ENCODE measurements at places on chromosomes 7 and 10.

DNA sequence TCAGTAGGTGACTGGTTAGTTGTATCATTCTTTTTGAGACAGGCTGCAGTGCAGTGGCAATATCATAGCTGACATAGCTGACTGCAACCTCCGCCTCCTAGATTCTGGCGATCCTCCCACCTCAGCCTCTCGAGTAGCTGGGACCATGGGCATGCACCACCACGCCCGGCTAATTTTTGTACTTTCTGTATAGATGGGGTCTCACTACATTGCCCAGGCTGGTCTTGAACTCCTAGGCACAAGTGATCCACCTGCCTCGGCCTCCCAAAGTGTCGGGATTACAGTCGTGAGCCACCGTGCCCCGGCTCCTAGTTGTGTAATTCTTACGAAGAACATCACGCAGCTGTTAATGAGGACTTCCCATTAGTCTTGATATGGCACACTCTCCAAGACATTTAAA is 123.4 kb upstream of the VKORC1L1 start:
- no peak for DNase-seq

DNA sequence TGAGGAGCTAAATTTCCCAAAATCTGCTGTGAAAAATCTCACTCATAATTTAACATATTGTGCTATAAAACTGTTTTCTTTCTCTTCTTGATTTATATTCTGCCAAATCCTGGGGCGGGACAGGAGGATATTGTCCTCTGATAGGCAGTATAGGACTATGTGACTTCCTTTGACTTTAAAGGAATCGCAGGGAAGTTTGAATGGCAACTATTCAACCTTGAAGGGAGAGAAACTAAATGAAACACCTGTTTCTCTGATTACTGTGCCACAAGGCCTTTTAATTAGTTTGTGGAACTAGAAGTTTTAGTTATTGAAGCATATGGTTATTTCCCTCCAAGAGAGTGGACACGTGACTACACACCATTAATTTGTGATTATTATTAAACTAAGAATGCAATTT is 607.4 kb downstream of the GATA3 start:
- DNase-seq: no peak

GRCh38 chr10:97651773-97652172 is 11.3 kb downstream of the PI4K2A start:
- no peak for DNase-seq

GRCh38 chr10:24118246-24118645 is 90.7 kb upstream of the KIAA1217 start:
- DNase-seq: no peak

- no peak for DNase-seq
These were observed 295.2 kb downstream of the PTEN start for GRCh38 chr10:88158526-88159122.

DNA sequence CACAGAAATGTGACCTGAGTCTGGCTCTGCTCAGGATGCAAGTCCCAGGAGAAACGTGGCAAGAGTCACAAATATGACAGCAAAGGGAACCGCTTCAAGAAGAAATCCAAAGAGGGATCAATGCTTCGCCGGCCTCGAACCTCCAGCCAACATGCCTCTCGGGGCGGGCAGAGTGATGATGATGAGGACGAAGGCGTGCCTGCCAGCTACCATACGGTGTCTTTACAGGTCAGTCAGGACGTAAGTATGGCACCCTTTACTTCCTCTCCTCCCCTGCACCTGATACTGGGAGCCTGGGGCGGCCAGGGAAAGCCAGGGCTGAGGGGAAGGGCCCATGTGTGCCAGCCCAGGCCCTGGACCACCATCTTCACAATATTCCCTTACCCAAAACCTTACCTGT is 18.6 kb upstream of the NFKB2 start:
- no peak for DNase-seq

DNA sequence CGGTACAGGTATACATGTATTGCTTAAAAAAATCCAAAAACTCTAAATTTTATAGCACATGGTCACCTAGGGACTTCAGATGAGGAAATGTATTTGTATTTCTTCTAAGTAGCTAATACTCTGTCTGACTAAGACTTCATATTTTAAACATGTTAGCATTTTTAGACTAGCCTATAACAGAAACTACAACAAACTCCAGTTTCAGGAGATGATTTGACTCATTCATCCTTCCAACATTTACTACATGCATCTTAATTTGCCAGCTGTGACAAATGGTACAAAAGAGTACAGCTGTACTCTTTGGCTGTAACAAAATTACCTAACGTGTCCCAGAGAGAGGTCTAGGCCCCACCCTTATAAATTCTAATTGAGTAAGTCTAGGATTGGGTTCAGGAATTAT is 22.2 kb downstream of the TMEM209 start:
- no peak for DNase-seq

GRCh38 chr7:3760651-3761050 is 459.6 kb downstream of the SDK1 start:
- no peak for DNase-seq

- no peak for DNase-seq
These were observed 7.5 kb downstream of the MET start for GRCh38 chr7:116679500-116679899.

DNA sequence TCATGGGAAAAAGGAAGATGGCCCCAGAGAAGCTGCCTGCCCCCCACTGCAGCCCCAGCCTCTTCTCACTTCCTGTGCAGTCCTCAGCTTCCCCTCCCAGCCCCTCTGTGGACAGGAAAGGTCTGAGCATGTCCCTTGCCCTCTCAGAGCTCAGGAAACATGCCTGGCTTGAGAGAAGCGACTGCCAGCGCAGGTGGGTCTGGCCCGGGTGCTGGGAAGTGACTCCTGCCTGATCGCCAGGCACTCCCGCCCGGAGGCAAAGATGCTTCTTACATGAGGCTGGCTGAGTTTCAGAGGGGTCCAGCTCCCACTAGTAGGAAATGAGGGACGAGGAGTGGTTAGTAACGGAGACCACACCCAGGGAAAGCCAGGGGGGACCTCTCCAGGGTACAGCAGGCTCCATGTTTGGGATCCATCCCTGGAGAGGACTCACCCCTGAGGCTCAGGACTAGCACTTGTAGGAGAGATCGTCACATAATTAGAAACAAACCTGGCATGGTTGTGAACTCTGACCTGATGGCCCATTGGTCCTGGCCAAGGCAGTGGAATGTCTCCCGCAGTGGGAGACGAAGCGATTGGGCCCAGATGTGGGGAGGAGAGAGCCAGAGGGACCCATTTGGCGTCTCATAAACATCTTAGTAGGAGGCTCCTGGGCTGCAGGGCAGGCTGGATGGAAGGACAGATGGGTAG is 12.3 kb downstream of the ELN start:
- DNase-seq: no peak

- DNase-seq: no peak
These were observed 122.2 kb downstream of the TSPAN12 start for GRCh38 chr7:120735791-120736190.

DNA sequence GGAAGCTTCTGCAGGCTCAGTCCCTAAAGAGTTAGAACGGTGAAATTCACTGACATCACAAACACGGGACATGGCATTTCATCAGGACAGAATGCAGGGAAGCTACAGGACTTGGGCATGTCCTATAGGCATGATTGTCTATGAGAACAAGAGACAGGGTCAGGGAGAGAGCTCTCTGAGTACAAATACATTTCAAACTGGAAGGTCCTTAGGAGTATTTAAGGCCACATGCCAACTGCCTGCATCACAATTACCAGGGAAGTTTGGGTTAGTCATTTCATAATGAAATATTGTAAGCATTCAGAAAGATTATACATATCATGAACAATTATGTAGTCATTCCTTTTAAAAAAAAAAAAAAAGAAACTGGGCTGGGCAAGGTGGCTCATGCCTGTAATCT is 71.3 kb downstream of the CREB3L2 start:
- no peak for DNase-seq

DNA sequence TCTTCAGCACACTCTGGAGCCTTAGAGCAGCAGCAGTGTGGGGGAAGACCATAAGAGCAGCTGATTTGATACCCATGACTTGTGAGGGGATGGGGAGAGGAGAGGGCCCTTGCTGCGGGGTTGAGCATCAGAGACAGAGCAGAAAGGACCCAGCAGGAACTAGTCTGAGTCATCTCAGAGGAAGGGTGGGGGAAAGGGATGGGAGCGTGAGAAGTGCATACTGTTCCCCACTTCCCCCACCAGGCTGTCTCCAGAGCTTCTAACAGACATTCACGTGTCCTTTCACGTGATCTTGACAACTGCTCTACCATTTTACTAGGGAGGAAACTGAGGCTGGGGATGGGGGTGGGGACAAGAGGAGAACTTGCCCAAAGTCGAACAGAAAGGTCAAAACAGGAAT is 38.7 kb downstream of the FAM241B start:
- no peak for DNase-seq

GRCh38 chr7:28996836-28997235 is 38.7 kb upstream of the TRIL start:
- no peak for DNase-seq

GRCh38 chr7:117021366-117021765 is 68.1 kb downstream of the ST7 start:
- DNase-seq: peak; percentile 41

GRCh38 chr7:15204421-15204820 is 301.9 kb upstream of the DGKB start:
- no peak for DNase-seq

GRCh38 chr7:75624134-75624832 is 114.5 kb downstream of the HIP1 start:
- DNase-seq: peak; percentile 9

- DNase-seq: no peak
These were observed at the start of gene SLC26A4 for GRCh38 chr7:107660381-107661080. SLC26A4 (plus strand) TSS chr7:107660828; CDS start chr7:107661642, 814 bp downstream.

- no peak for DNase-seq
These were observed 572.4 kb upstream of the MGMT start for GRCh38 chr10:128894641-128895040.

DNA sequence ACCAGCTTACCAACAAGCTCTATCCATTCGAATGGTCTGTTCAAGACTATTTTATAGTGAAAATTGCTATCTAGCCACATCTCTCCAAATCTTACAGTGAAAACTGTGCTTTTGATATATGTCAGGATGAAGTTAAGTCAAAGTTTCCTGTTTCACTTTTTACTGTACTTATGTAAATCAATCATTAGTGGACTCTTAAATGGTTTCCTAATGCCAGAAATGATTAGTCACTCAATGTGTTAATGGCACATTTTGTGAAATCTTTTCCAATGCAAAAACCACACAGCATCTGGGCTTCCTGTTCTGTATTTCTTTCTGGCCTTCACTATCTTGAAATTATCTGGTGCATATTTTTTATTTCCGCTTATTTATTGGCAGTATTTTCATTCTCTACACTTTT is 87.3 kb upstream of the STEAP1B start:
- DNase-seq: peak; percentile 21

GRCh38 chr7:132343199-132343598 is 233.1 kb downstream of the PLXNA4 start:
- no peak for DNase-seq

- no peak for DNase-seq
These were observed 1.4 kb downstream of the FGFBP3 start for GRCh38 chr10:91907914-91908336.

GRCh38 chr7:70484255-70484654 is 647.7 kb upstream of the GALNT17 start:
- DNase-seq: no peak

- DNase-seq: no peak
These were observed 59.1 kb upstream of the ZNF32 start for GRCh38 chr10:43707770-43708169.

- no peak for DNase-seq
These were observed 602.8 kb downstream of the NRG3 start for GRCh38 chr10:82477776-82478175.

DNA sequence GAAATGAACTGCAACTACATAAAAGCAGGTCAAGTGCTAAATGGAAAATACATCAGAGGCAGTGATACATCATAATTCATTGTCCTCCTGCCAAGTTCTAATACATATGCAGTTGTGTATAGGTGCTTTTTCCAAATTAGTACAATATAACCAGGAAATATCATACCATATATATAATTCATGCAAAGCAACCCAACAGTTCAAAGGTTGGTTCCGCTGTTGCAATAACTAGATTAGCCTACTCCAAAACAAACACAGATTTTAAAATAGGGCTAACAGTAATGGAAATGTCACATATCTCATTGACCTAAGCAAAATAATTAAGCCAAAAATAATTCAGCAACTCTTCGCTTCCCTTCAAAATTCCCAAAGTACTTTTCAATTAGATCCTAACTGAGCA is 88.9 kb upstream of the NEBL start:
- no peak for DNase-seq

DNA sequence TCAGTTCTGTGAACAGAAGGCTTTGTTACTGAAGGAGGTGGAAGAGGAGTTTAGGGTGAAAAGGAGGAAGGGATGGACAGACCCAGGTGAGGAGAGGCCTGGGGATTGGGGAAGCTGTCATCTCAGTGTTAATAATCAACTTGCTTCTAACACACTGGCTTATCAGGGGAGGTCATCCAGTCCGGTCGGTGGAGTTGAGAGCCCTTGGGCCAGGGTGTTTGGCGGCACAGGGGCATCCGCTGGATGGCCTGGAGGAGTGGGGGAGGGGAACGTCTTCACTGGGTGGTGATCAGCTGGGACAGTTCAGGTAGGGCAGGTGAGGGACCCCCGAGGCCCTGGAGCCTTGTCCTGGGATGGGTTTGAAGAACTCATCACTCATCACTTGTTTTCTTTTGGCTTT is 33.9 kb downstream of the SHH start:
- no peak for DNase-seq

DNA sequence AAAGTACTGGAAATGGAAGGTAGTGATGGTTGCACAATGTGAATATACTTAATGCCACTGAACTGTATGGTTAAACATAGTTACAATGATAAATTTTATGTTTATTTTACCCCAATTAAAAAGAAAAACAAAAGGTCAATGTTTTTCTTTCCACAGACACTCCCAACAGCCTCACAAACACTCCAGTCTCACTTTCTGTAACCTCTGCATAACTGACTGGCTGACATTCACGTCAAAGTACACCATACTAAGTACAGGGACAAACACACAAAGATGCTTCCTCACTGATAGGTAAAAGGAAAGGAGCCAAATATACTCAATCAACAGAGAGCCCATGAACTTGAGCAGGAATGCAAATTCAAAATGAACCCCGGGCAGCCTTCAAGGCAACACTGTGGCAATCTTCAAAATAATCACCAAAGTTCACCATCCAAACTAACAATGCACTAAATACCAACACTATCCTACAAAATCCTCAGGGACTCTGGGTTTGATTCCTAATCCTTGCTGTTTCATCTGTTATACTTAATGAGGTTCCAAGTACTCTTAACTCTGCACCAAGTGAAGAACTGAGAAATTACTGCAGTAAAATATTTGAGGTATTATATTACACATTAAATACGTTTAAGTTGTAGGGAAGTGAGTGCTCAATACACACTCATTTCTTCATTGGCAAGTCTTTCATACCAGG is 90.8 kb downstream of the ARMH3 start:
- no peak for DNase-seq

- no peak for DNase-seq
These were observed 58.3 kb downstream of the MKX start for GRCh38 chr10:27687326-27687725.

GRCh38 chr7:131057794-131058070 is 269.9 kb upstream of the MKLN1 start:
- no peak for DNase-seq

Data from hematopoietic multipotent progenitor cell treated with erythropoietin and hydrocortisone succinate and interleukin-3 and kit ligand, for 8 days (in vitro differentiated cells).